ENCODE measurements at places on chromosomes 4 and X.

GRCh38 chr4:105944540-105944939, 49.3 kb downstream of the NPNT start:
- no peak for DNase-seq

DNA sequence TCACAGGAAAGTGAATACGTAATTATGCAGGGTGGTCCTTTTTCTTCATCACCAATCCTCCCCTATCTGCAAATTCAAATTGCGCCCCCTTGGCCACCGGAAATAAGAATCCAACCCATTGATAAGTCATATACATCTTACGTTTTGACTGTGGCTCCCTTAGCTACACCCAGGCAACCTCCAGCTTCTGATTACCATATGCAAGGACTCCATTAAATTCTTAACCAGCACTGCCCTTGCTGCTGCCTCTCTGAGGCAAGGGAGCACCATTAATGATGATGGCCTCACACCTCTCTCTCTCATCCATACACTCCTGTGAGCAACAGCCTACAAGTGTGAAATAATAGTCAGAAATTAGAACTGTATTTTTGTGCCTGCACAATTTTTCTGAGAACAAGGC, 106.0 kb upstream of the NOCT start:
- no peak for DNase-seq

- DNase-seq, result no peak
Measured at GRCh38 chrX:20479048-20479447, 212.3 kb upstream of the RPS6KA3 start.

DNA sequence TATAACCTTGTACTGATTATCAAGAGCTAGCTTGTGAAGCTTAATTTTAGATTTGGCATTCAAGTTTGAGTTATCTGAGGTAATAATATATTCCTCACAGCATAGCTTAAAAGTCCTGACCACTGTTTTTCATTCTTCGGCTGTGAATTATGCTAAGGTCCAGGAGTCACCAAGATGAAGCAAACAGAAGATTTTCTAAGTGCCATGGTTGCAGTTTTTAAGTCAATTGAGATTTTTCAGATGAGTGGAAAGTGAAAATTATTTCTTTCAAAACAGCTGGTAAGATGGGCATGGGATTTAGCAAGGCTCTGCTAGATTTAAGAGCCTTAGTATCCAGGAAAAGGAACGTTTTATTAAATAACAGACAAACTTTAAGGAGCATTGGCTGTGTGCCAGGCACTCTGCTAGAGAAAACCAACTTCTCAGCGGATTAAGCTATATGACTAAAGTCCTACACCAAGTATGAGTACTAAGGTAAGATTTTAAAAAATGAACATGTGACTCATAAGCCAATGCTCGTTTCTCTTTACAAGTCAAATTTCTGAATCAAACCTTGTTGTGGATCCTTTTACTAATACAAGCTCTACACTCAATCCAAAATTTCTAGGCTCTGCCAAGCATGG, 149.9 kb upstream of the IL15 start:
- no peak for DNase-seq

DNA sequence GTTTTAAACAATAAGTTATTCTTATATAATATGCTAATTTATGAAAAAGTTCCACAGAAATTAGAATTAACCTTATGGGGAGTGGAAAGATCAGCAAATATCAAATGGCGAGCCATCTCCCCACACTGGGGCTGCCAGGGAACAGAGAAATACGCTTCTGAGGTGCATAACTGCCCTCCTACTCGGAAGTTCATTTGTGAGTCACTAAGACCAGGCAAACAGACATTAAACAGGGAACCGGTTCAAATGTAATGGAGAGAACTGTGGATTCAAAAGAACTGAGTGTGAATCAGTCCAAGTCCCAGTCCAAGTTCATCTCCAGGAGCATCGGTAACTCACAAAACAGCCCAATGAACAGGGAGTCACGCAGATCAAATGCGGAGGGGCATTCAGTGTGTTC, 11.4 kb upstream of the S100G start:
- no peak for DNase-seq

All from esophagus squamous epithelium (tissue), 5 donors.